Brain pericyte (primary cell): ENCODE measurements at places on chromosomes 4 and X.

GRCh38 chr4:30720021-30720660 is at the start of gene PCDH7:
Gene PCDH7 (plus strand): TSS chr4:30720369. CDS start chr4:30721423, 1,054 bp downstream.
- no peak for DNase-seq

- no peak for DNase-seq
Observed at GRCh38 chr4:186831574-186831973, 107.9 kb upstream of the FAT1 start.

- no peak for DNase-seq
Observed at GRCh38 chrX:16629909-16630308, 20.0 kb upstream of the S100G start.

- DNase-seq = no peak
Observed at GRCh38 chr4:168587411-168588125, 90.7 kb downstream of the PALLD start.

DNA sequence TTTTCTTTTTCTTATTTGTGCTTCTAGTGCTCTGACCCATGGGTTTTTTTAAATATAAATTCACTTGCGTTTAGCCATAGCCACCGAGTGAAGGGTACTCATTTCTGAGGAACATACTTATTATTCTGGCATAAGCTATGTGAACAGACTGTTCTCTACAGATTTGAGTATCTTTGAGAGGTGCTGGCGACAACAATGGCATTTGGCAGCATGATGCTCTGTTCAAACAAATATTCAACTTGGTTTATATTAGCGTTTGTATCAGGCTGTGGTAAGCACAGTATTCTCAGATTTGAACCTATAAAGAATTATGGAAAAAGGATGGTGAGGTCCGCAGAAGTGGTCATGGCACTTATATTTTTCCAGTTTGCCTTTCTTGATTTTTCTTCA is 108.7 kb upstream of the LIMCH1 start:
- no peak for DNase-seq

DNA sequence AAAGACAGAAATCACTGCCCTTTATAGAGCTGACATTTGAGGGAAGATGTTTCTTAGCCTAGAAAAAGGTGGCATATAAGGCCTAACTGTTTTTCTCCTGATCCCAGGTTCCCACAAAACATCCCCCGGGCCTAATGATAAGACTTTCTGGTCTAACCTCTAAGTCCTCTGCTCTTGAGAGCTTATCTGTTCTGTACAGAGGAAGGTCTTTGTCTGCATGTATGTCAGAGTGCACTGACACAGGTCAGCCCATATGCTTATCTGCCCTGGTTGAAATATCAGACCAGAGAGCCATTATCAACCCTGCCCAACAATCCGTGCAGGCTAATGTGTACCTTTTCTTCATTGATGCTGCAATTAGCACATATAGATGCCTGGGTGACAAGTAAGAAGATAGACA is 76.2 kb downstream of the ARHGEF9 start:
- no peak for DNase-seq

GRCh38 chr4:68167706-68168105 is 38.0 kb upstream of the TMPRSS11F start:
- no peak for DNase-seq

DNA sequence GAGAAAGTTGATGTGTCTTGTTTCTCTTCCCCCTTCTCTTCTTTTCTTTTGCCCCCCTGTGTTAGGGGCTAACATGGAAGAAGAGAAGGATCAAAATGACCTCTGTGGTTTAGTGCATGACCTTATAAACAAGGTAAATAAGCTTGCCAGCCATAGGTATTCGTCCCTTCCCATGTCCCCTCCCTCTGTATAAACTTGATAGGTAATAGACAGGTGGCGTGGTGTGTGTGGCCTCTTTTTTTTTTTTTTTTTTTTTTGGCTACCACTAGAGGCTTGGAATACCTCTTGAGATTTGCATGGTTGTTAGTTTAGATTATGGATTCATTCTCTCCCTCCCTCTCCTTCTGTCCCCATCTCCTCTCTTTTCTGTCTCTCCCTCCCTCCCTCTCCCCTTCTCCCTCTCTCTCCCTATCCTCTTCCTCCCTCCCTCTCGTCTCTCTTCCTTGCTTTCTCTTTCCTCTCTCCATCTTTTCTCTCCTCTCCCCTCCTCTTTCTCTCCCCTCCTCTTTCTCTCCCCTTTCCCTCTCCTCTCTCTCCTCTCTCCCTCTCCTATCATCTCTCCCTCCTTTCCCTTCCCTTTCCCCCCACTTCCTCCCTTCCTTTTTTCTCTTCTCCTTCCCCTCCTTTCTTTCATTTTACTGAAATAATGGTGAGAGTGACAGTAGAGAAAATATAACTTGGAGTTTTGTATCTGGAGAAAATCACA is 134.4 kb downstream of the AFF1 start:
- DNase-seq = no peak

DNA sequence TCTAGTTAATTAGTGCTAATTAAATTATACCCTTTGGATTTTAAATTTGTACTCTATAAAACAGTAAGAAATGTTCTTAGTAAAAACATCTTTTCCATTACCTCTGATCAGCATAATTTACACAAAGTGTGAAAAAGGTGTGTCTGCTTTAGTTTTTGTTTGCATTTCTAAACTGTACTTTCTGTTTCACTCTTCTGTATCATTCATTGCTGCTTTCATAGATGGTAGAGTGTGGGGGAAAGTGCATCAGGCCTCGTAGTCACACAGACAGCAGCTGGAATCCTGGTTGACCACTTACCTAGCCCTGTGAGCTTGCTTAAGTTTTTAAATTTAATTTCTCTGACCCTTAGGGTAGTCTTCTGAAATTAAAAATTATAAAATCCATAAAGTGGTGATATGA is 275.4 kb upstream of the PITX2 start:
- DNase-seq = no peak

GRCh38 chr4:175813204-175813603 is 1.1 kb upstream of the GPM6A start:
- DNase-seq = no peak

- DNase-seq = no peak
Observed at GRCh38 chr4:136390824-136391223, 1141.5 kb downstream of the PCDH18 start.

- DNase-seq = no peak
Observed at GRCh38 chr4:152554742-152555141, 18.9 kb upstream of the FBXW7 start.

DNA sequence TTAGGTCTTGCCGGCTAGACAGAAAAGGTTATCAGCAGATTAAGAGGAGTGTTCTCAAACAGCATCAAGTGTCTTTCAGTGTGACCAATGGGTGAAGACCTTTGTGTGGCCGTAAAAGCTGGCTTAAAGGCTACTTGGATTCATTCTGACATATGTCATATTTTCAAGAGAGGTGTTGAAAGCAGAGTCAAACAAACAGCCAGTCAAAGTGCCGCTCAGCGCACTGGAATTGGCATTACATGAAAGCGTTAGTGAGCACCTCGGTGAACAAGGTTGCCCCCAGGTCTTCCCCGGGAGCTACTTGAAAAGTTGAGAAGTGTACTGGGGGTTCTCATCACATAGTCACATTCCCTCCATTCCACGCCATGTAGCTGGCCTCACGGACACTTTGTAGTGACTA is 148.9 kb downstream of the SOX3 start:
- DNase-seq = no peak

DNA sequence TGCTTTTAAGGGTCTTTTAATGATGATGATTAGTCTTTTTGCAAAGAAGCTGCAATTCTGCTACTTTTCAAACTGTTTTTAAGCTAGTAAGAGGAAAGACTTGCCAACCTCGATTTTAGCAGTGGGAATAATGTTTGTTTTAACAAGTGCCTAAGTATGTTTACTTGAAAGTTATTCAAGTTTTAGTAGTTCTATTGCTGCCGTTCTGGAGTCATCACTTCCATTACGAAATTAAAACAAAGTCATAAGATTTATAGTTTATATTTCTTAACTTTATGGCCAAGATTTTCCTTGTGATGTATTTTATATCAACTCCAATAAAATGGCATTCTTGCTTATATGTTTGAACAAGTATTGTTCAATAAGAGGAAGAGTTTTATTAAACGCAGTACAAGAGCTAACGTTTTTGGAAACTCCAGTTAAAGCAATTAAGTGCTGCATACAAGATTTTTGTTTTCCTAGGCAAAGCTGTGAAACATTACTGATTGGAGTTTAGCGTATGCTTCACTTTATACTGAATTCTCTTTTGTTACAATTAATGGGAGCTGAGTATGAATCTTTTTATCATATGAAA is 211.3 kb downstream of the TENM3 start:
- no peak for DNase-seq

DNA sequence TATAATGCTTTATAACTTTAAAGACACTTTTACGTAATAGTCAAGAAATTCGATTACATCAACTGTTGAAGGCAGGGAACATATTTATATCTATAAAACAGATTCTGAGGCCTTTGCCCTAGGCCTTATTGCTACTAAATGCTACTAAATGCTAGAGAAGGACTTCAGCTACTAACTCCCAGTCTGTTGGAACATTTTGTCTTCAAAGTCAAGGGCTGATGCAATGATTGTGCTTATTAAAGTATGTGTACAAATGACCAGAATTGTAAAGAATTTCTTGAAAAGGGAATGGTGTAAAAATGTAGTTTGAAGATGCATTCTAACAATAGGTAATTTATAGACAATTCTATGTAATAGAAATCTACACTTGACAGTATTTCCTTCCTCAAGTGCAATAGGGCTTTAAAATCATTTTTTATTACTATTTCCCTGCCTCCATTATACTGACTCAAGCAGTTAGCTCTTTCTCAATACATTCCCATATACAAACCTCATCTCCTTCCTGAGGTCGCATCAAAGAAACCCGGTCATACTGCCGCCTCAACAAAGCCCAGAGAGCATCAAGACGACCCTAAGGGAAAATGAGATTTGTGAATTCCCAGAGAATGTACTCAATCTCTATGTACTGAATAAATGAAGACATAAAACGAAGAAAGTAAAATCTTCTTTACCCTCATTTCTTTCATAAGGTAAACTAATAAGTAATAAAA is 95.7 kb downstream of the ANTXR2 start:
- no peak for DNase-seq

DNA sequence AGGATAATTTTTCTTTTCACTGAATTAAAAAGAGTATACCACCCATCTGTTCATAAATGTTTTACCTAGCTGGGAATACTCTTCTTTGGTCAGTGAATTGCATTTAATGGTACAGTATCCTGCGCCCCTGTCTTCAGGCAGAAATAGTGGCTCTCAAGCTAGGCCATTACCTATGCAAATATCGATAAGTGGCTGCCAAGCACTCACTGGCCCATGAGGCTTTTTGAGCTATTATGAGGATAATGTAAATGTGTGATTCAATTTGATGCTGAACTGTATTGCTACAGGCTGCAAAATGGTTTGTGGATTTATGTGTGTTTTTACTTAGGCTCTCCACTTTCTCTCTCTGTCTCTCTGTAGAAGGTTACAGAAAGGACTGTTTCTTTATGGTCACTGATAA is 30.1 kb upstream of the MTMR1 start:
- no peak for DNase-seq

DNA sequence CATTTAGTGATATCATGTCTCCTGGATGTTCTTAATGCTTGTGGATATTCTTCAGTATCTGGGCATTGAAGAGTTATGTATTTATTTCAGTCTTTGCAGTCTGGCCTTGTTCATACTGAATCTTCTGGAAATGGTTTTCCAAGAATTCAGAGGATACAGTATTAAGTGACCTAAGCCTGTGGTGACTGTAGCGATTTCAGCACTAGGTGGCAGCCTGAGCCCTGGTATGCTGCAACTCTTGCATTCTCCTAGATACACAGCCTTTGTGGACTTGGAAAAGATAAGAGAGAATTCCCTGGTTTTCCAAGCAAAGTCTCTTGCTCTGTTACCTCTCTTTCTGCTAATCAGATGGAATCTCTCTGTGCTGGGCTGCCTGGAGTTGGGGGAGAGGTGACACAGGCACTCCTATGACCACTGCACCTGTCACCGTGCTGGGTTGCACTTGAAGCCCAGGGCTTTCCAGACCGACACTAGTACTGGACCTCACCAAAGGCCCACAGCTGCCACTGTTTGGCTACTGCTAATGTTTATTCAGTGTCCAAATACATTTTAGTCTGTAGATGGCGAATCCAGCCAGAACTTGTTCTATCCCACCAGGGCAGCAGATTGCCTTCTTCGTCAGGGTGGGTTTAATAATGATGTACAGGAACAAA is 19.3 kb upstream of the SPIN2A start:
- no peak for DNase-seq

GRCh38 chr4:169201222-169202144 is 69.3 kb downstream of the SH3RF1 start:
- peak; percentile 48 for DNase-seq

GRCh38 chrX:75051047-75051446 is 105.0 kb downstream of the ABCB7 start:
- no peak for DNase-seq

GRCh38 chr4:102594000-102594399 is 92.8 kb downstream of the NFKB1 start:
- no peak for DNase-seq

GRCh38 chr4:128866691-128867090 is 57.2 kb downstream of the JADE1 start:
- DNase-seq = no peak

- no peak for DNase-seq
Observed at GRCh38 chr4:183441276-183441675, 3.2 kb upstream of the CDKN2AIP start.

DNA sequence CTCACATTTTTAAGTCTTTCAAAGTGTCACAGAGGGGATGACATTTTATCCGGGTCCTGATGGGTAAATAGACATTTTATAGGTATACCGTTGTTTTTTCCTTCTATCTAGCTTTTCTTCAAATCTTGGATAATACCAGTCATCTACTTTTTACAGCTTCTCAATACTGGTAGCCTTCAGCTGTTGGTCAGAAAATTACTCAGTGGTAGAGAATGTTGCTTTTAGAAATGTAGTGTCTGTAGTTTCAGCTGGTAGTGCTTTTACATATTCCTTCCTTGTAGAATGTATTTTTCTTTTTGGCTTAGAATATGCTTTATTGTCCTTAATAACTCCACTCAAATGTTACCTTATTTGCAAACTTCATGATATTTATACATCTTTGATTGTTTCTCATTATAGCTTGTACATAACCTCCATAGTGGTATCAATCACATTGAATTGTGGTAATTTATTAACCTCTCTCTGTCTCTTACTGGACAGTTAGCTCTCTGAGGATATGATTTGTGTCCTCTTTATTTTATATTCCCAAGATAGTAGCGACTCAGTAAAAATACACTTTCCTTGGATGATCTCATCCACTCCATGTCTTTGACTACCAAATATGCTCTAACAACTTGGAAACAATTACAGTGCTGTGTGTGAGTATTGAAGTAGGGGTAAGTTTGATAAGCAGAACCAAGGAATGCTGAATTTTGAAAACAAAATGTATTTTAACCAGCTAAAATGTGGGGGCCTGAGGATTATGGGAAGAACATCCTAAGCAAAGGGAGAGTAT is 53.8 kb downstream of the RAP1GDS1 start:
- no peak for DNase-seq

- DNase-seq = no peak
Observed at GRCh38 chr4:41133454-41134018, 80.8 kb downstream of the APBB2 start.

DNA sequence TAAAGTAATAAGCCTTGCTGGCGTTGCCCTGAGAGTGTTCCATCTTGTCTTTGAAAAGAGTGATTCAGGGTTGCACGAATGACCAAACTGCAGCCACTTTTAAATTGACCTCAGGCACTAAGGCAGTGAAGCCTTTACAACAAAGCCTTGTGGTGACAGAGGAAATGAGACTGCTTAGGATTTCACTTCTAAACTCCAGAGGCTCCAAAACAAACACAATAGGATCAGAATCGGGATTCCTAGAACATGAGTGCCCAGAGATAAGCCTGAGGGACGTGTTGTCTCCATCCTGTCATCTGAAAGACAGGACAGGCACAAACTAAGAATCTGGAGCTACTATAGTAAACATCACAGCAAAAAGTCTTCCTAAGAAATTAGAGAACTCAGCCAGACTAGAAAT is 405.2 kb downstream of the PPARGC1A start:
- no peak for DNase-seq

GRCh38 chr4:159210975-159211374 is 108.1 kb downstream of the RAPGEF2 start:
- no peak for DNase-seq
